Fibroblast of skin of left biceps (primary cell): ENCODE measurements at places on chromosomes 6 and 20.

GRCh38 chr20:56592817-56593216 lies 36.3 kb upstream of the TFAP2C start:
- DNase-seq: no peak

DNA sequence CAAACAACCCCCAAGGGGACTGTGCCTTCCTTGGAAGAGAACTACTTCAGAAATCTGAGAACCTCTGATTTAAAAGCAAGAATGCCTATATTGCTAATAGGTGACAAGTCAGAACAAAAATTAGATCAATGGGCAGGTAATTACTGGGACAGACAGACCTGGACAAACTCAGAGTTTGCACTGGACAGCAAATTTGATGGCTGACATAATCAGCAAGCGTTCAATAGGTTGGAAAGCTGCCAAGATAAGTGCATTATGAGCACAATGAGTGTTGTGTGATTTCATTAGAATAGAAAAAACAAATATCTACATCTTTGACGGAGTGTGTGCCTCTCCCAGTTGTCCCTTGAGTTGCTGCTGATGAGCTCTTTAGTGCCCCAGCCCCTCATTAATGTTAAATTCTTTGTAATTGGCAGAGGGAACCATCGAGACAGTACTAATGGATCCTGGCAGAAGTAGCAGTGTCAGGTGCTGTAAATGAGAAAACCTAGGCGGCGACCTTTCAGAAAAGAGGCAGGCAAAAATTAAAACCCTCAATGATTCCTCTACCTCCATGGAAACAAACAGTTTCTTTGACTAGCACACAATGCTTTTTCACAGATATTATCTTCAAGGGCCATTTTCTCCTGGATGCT lies 116.5 kb upstream of the COL21A1 start:
- no peak for DNase-seq

DNA sequence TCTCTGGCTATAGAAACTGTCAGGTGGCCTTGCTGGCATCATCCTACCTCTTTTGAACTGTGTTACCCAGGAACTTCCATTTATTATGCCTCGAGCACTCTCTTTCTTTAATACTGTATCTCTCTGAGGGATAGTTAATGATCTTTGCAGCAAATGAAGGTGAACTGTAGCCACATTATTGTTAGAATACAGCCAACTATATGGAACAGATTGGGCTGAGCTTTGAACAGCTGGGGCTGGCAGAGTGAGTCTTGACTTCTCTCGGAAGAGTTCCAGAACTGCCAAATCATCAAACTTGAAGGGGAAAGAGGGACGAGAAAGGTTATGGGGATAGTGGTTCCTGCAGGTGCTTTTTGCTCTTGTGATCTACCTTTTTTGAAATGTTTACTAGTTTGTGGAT lies 237.7 kb downstream of the PRL start:
- no peak for DNase-seq

- no peak for DNase-seq
Measured at GRCh38 chr6:44035621-44036020, 91.6 kb downstream of the MRPL14 start.

GRCh38 chr6:137866200-137866913 lies 702 bp upstream of the TNFAIP3 start:
- no peak for DNase-seq

DNA sequence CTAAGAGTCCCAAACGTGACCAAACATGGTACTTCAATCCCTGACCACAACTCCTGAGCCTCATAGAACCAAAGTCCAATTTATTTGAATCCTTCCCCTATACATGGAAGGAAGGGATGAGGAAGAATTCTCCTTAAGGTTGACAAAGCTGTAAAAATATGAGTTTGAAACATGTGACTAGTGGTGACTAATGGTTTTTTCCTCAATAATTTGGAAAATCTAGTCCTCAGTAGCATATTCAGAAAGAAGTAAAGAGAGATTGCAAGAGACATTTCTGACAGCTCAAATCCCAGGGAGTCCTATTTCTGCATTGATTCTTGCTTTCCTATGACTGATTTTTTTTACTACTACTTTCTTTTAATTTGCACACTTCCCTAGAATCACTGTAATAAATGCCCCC lies 443.7 kb downstream of the FRK start:
- DNase-seq: peak; percentile 2

DNA sequence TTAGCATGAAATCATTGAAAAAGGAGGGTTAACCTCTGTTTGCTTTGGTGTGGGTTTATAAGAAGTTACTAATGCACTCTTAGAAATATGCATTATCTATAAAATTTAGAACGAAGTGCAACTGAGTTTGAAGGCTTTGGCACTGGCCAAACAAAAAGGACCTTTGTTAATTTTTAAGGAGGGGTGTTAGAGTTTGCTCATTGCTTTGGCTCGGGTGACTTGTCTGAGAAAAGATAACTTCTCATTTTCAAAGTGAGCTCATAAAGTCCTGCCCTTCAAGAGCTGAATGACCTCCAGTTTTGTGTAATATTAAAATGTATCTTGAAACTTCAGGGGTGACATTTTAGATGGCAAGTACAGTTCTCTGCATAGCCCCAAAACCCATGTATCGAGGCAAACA lies 25.9 kb downstream of the NEDD9 start:
- DNase-seq: no peak

- DNase-seq: no peak
Measured at GRCh38 chr20:11380283-11380682, 537.4 kb upstream of the BTBD3 start.

DNA sequence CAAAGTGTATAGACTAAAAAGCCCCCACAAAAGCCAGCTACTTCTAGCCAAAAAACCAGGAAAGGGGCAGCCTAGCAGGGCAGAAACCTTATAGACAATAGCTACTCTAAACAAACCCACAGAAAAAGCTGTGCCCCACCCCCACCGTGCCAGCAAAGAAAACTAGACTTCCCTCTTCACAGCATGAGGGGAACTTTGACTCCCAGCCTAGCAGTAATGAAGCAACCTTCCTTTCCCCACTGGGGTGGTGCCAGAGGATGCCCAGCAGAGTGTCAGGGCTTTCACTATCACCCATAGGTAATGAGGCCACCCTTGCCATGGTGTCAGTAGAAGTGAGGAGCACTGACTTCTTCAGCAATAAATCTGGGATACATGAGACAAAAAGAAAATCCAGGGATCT lies 99.0 kb upstream of the LGSN start:
- DNase-seq: no peak

GRCh38 chr6:11675601-11676000 lies 103.0 kb downstream of the ADTRP start:
- DNase-seq: no peak

GRCh38 chr6:142441716-142442115 lies 139.9 kb downstream of the ADGRG6 start:
- no peak for DNase-seq

- DNase-seq: no peak
Measured at GRCh38 chr20:5806457-5807263, 56.5 kb downstream of the SHLD1 start.

DNA sequence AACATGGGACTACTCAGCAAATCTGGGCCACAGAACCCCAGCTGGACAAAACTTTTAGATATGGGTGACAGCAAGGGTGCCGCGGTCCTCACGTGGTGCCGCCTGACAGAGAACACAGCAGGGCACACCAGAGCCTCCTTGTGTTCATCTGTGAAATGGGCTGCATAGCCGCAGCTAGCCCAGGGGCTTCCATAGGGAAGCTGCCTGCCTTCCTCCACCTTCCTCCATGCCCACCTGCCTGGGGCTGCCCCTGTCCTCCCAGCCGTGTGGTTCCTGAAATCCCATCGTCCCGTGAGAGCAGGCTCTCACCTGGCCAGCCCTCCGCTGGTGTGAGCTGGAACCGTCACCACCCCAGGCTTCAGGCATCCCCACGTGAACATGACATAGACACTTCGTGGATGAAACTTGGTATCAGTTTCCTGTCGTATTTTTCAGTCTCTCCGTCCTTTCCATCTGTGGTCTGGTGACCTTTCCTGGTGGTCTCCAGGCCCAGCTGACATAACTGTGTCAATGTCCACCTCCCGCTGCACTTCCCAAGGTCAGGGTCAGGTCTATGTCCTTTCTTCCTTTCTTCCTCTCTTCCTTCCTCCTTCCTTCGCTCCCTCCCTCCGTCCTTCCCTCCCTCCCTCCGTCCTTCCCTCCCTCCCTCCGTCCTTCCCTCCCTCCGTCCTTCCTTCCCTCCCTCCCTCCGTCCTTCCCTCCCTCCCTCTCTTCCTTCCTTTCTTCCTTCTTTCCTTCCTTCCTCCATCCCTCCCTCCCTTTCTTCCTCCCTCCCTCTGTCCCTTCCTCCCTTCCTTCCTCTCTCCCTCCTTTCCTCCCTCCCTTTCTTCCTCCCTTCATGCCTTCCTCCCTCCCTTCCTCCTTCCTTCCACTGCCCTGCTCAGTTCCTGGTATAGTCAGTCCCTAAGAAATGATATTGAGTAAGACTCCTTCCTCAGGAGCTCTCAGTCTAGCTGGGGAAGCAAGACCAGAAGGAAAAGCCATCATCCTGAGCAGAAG lies 78.8 kb downstream of the GRM4 start:
- no peak for DNase-seq

GRCh38 chr6:131524695-131525336 lies 48.2 kb upstream of the ARG1 start:
- no peak for DNase-seq

GRCh38 chr20:689348-689747 lies 13.7 kb upstream of the SCRT2 start:
- DNase-seq: no peak

DNA sequence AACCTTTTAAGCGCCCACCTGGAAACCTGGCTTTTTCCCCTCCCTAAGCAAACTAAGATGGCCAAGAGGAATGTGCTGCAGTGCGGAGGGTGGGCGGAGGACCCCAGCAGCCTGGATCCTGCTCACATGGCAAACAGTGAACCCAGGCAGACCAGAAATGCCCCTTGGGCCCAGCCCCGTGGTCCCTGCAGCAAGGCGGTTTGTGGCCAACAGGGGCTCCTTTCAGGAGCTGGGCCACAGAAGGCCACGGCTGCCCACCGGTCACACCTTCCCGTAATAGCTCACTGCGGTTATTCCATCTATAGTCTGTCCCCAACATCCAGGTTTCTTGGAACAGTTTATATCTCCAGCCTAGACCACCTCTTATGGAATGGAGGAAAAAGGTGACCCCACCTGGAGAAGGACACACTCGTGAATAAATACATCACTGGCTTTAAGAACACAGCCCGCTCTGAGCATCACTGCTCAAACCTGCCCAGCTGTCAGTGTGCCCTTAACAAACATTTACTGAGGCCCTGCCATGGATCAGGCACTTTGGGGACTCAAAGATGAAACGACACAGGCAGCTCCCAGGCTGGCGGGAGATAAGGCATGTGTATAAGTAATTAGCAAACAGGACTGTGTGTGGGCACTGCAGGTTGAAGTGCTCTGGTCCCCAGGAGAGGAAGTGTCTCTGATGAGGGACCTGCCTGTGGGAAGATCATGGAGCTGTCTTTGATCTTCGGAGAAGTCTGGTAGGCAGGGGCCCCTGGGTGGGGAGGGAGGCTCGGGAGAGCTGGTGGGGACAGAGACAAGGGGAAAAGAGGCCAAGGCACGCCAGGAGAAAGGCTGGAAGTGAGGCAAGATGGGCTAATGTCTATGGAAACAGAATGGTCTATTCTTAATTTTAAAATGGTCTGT lies 3.2 kb upstream of the TUBB1 start:
- no peak for DNase-seq

DNA sequence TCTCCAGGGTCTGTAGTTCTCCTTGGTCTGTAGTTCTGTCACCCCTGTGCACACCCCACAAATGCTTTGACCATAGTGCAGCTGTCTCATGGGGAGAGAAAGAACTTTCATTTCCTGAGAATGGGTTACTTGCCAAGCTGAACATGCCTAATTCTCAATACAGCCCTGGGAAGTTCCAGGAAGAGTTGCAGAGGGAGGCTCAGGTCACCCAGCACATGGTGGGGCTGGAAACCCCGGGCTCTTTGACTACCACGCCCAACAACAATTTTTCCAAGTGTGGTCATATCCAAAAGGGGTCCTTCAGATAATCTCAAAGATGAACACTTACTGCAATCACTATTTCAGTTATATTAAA lies 2.2 kb upstream of the PTPRA start:
- DNase-seq: no peak

- no peak for DNase-seq
Measured at GRCh38 chr6:14930366-14930989, 315.4 kb upstream of the JARID2 start.

GRCh38 chr20:34334654-34335407 lies 28.2 kb upstream of the ITCH start:
- DNase-seq: no peak

DNA sequence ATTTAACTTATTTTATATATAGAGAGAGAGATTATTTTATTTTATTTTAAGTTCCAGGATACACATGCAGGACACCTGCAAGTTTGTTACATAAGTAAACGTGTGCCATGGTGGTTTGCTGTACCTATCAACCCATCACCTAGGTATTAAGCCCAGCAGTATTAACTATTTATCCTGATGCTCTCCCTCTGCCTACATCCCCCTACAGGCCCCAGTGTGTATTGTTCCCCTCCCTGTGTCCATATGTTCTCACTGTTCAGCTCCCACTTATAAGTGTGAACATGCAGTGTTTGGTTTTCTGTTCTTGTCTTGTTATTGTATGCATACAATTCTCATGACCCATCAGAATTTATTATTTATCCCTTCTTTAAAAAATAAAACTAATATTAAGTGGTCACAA lies 34.6 kb downstream of the FKBP1C start:
- no peak for DNase-seq

GRCh38 chr6:156449569-156449968 lies 327.6 kb upstream of the ARID1B start:
- DNase-seq: no peak

DNA sequence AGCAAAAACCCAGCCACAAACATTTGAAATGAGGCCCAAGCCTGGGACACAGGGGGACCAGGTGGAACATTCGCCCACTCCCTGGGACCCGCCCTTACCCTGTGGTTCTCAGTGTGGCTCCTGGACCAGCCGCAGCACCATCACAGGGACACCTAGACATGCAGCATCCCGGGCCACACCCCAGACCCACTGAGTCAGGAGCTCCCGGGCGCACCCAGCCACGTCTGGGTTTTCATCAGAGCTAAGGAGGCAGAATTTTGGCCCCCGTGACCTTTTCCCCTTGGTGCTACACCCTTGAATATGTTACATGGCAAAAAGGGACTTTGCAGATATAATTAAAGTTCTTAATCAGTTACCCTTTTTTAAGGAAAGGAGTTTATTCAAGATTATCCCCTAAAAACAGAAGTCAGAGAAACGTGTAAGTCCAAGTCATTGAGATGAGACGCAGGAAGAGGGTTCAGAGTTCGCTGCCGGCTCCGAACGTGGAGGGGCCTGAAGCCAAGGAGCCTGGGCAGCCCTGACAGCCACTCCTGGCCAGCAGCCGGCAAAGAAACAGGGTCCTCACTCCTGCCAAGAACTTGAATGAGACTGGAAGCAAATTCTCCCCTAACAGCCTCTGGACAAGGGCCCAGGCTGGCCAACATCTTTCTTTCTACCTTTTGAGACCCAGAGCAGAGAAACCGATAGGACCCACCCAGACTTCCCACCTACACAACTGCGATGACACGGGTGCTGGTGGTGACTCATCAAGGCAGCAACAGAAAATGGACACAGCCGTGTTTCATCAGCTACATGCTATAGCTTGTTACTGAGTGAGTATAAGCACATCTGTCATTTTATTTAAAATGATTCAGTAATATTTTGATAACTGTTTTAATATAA lies 25.3 kb downstream of the BFSP1 start:
- no peak for DNase-seq

GRCh38 chr20:53923566-53924369 lies 146.6 kb downstream of the BCAS1 start:
- DNase-seq: no peak

- no peak for DNase-seq
Measured at GRCh38 chr6:77339926-77340325, 123.4 kb downstream of the HTR1B start.

- DNase-seq: no peak
Measured at GRCh38 chr6:38169977-38170526, 350.5 kb downstream of the ZFAND3 start.

GRCh38 chr6:132948889-132949288 lies 134.5 kb downstream of the RPS12 start:
- DNase-seq: no peak
